GM19239 (cell line): ENCODE measurements at places on chromosomes 7 and 10.

GRCh38 chr10:120969219-120969645 lies 118.1 kb downstream of the WDR11 start:
- no peak for DNase-seq

GRCh38 chr10:97647556-97647955 lies 7.1 kb downstream of the PI4K2A start:
- no peak for DNase-seq

GRCh38 chr7:71348821-71349681 lies 217.1 kb downstream of the GALNT17 start:
- DNase-seq = no peak

GRCh38 chr10:78411716-78412115 lies 378.1 kb downstream of the RPS24 start:
- no peak for DNase-seq

GRCh38 chr7:159119026-159119741 lies 25.5 kb downstream of the VIPR2 start:
- no peak for DNase-seq

GRCh38 chr7:45278763-45279398 lies 121.3 kb downstream of the RAMP3 start:
- DNase-seq = no peak

GRCh38 chr10:62708569-62708968 lies 96.0 kb upstream of the ADO start:
- DNase-seq = no peak

DNA sequence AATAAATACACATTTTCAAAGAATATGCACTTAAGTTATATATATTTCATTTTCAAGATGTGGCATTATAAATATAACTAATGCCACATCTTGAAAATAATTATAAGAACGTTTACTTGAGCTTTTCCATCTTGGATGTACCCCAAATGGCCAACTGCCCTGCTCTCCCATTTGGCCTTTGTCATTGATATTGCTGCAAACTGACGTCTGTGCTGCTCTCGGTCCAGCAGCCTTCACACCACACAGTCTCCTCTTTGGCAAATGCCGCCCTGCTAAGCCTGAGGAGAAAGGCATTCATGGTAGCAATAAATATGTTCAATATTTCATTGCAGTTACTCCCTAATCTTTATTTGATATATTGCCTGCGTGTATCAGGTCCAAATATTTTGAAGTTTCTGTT lies 384.6 kb upstream of the ADARB2 start:
- DNase-seq = no peak

- no peak for DNase-seq
Observed at GRCh38 chr7:139127648-139128047, 18.1 kb upstream of the ZC3HAV1 start.

- no peak for DNase-seq
Observed at GRCh38 chr10:124338276-124338925, 80.3 kb downstream of the OAT start.

GRCh38 chr10:90437452-90437851 lies 420.4 kb downstream of the HTR7 start:
- no peak for DNase-seq

DNA sequence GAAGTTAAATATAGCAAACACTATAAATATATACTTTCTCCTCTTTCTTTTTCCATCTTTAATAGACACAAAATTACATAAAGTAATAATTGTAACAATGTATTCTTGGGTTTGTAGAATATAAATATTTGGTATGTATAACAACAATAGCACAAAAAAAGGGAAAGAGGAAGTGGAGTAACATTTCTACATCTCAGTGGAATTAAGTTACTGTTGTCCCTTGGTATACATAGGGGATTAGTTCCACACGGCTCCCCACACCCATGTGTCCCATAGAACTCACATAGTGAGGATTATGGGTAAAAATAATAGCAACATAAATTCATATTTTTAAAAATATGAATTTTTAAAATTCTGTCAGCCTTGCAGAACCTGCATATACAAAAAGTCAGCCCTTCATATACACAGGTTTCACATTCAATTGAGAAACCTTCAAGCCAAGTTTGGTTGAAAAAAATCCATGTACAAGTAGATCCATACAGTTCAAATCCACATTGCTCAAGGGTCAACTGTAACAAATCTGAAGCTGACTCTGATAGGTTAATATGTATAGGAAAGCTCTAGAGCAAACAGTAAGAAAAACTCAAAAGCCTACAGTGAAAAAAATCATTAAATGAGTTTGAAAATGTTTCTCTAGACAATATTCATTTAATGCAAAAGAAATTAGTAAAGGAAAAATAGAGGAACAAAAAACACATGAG lies 92.4 kb downstream of the HYCC1 start:
- DNase-seq = no peak

GRCh38 chr10:16975188-16975587 lies 154.4 kb downstream of the CUBN start:
- no peak for DNase-seq

DNA sequence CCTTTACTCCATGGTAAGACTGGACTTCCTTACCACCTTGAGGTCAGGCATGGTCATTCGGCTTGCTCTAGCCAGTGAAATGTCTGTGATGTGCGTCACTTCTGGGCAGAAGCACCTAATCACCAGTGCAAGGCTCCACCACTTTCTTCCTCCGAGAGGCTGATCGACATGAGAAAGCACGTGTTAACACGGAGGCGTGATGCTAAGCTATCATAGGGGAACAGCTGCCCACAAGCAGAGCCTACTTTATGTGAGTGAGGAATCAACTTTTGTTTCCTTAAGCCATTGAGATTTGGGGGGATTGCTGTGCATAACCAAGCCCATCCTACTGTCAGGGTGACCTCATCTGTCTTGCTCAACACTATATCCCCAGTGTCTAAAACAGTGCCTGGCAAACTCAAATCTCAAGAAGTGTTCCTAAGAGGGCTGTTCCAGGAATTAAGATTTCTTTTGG lies 23.1 kb upstream of the SAR1A start:
- no peak for DNase-seq

DNA sequence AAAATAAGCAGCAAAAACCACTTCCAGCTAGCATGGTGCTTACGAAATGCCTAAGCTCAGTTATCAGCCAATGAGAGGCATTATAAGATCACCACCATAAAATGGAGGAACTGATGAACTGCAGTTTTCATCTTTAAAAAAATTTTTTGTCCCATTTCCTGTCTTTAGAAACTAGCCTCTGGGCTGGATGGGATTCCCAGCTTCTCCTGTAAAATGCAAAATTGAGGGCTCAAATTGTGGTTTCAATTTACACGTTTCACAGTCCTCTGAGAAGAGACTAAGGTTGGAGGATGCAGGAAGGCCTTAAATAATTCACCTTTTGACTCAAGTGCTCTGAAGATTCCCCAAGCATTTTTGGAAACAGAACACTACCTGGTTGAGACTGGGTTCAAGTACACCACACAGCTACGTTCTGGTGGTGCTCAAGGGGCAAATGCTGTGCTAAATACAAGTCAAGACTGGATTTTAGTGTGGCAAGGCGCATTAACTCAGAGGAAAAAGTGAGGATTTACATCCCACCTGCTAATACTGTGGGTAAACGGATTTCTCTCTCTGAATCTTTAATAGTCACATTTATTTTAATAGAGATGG lies 951 bp downstream of the ZNF25 start:
- no peak for DNase-seq
